ENCODE measurements at places on chromosomes 12 and 14.

DNA sequence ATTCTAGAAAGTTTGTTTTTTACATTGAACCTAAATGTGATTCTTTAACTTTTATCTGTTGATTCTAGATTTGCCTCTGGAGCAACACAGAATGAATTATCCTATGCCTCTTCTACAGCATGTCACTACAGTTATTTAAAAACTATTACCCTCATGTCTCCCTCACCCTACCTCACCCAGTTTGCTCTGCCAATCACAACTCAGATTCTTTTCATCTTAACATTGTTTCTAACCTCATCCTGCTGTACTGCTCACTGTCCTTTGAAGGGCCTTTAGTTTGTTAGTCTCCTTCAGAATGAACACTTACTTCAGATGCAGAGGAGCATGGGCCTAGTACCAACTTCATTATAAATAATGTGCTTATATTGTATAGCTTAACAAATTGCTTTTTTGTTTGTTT, 21.5 kb downstream of the YLPM1 start:
- DNase-seq, result no peak

- DNase-seq, result no peak
These were observed 84.5 kb downstream of the CCDC88C start for GRCh38 chr14:91332986-91333649.

DNA sequence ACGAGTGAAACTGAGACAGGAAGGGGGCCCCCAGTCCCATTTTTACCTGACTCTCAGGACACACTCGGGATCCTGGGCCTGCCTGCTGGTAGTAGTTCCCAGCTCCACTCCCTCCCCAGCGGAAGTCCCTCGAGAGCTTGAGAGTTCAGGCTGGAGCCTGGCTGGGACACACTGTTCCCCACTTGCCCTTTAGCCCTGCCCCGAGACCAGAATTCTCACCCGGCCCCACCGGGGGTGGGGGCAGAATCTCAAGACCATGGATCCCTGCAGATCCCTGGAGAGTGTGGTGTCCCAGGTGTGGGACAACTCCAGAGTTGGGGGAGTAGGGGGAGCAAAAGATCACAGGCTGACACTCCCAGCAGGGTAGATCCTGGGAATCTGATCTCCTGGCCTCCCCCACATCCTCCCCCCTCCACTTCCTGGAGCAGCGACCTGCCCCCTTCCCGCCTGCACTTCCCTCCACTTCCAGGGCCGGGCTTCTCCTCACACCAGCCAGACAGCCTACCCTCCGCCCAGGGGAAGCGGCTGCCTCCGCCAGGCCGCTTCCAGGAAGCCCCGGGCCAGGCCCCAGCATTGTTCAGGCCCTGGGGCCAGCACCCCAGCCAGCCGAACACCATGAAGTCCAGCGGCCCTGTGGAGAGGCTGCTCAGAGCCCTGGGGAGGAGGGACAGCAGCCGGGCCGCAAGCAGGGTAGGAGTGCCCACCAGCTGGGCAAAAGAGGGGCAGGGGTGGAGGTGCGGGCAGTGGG, at the start of gene TNS2:
TNS2 (plus strand) TSS at position 495 of the 748 bp plus-strand sequence; CDS start at position 616, 121 bp downstream.
- DNase-seq, result no peak

DNA sequence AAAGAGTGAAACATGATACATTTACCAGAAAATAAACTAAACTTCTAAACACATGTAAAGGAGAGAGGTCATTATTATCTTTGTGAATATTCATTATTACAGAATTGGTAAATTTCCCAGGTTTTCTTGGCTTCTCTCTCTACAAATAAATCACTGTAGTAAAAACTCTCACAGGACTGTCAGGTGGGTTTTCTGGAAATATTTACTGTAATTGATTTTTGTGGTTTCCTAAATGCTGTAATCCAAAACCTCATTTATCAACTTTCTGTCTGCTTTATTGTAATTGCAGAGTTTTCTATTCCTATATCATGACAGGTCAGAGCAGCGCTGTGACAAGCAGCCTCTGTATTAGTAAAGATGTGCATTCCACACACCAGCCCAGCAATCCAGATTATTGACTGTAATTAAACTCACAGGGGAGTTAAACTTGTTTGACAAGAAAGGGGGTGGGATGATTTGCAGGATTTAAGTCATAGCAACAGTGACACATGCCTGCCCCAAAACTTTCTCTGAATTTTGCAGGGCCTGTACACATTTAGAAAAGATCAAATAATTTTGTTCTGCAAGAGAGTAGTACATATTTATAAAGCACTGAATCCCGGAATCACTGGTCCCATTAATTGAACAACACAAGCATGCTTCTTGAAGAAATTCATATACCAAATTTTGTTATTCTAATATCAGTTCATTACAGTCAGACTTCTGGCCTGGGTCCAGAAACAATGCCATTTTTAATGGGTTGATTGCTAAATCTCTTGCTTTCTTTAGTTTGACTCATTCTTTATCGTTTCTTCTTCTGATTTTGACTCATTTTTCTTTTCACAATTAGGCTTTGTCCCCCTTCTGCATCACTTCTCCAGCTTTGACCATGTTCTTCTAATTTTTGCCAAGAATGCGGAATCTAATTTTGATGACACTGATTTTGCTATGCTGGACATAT, 42.2 kb downstream of the PTPRO start:
- no peak for DNase-seq

DNA sequence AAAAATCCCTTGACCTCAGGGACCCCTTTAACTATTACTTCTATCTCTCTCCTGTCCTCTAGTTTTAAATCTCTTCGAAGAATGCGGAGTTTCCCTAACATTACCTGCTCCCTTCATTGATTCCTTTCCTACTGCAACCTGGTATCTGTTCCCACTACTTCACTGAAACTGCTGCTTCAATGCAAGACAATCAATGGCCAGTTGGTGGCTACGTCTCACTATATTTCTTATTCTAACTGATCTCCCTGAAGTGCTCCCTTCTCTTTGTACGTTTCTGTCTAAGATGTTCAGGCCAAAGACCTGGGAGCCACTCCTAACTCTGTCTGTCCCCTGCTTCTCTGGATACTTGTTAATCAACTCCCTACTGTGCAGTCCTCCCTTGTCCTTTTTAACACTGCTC, 10.3 kb upstream of the KCNA1 start:
- DNase-seq, result peak; percentile 36

DNA sequence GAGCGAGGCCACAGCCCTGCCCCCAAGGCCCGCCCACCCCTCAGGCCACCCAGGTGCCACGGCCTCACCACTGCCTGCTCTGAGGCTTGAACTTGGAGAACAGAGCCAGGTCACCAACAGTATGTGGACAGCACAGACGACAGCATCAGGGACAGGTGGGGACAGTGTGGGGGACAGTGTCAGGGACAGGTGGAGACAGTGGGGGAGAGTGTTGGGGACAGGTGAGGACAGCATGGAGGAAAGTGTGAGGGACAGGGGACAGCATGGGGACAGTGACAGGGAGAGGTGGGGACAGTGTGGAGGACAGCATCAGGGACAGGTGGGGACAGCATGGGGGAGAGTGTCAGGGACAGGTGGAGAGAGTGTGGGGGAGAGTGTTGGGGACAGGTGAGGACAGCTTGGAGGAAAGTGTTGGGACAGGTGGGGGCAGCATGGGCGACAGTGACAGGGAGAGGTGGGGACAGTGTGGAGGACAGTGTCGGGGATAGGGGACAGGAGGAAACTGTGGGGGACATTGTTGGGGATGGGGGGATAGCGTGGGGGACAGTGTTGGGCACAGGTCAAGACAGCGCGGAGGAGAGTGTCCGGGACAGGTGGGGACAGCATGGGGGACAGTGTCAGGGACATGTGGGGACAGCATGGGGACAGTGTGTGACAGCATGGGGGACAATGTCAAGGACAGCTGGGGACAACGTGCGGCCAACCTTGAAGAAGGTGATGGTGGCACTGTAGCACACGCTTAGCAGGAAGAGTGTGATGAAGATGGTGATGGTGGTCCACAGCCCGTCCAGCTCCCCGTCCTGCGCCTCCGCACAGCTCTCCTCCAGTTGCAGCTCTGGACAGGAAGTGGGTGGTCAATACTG, 114.9 kb downstream of the TMEM121 start:
- DNase-seq, result no peak

- DNase-seq, result peak; percentile 57
These were observed 754 bp downstream of the KRT18 start for GRCh38 chr12:52949413-52950331.

All from hematopoietic multipotent progenitor cell treated with erythropoietin and hydrocortisone succinate and interleukin-3 and kit ligand, for 4 days (in vitro differentiated cells).